T follicular helper cell (primary cell): ENCODE measurements at places on chromosomes 3 and 15.

DNA sequence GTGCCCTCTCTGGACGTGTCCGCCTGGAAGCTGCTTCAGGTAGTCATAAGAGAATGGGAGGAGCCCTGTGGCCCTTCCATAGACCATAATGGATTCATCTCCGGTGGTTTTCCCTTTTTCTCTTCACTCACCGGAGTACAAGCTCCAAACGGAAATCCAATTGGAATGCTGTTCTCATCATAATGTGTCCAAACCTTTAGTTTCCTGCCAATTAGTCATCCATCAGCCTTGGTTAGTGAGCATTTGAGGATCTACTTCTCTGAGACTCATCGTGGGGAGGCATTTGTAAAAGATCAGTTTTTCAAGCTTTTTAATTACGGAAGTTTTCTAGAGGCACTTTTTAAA lies 34.9 kb downstream of the ABHD2 start:
- no peak for DNase-seq

DNA sequence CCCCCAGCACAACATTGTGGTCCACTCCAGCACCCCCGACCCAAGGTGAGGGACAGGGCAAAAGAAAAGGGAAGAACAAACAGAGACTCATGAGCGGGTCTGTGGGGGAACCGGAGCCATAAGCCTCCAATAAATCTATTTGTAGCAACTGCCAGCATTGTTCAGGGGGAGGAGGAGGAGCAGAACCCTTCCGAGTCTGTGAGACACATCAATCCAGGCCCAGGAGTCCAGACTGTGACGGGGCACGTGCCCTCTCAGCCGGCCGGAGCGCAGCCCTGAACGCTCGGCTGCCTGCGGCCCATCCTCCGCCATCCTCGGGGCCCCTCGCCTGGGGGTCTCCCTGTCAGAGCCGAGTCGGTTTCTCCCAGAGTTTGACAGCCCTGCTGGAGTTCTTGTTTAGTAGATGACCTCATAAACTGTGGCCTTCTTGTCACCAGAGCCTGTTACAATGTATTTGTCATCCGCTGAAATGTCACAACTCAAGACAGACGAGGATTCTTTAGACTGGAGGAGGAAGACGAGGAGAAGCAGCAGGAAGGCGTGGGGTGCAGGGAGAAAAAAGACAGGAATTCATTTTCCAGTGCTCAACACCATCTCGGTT lies 47.9 kb downstream of the TLE3 start:
- no peak for DNase-seq

DNA sequence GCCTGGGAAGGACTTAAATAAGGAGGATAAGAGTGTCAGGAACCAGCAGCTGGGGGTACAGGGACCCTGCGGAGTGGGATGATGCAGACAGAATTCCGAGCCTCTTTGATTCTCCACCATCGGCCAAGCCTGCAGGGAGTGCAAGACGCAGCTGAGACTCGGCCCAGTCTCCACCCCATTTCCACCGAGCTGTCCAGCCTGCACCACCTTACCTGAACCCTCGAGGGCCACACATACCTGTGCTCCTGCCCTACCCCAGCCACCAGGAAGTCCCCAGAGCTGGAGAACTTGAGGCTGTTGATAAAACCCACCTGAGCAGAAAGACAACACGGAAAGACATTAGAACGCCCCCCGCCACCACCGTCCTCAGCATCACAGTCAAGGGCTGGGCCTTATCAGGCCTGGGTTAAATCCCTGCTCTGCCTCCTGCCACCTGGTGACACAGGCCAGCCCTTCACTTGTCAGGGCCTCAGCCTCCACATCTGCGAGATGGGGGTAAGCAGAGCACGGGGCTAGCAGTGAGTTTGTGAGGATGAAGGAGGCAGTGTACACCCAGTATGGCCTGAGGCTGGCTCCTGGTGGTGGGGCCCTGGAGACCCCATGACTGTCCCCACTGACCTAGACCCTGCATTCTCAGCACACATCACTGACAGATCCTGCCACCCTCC lies 8.1 kb downstream of the RRP9 start:
- DNase-seq: no peak

- no peak for DNase-seq
Observed at GRCh38 chr3:108324177-108324576, 27.8 kb downstream of the HHLA2 start.

DNA sequence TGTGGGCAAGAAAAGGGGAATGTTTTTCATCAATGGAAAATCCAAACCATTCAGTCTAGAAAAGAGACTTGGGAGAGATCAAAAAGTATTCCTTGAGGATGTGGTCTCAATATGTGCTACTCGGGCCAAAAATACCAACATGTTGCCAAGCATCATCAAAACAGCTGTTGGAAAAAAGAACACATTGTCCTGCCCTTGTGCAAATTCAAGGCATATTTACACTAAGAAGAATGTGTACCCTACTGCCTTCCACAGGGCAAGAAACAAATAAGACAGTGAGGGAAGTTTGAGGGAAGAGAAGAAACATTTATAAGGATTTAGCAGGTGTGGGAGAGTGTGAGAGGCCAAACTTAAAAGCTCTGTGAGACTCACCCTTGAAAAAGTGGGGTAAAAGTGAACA lies 252.1 kb downstream of the NTRK3 start:
- no peak for DNase-seq

- DNase-seq: no peak
Observed at GRCh38 chr3:176950743-176951142, 246.5 kb downstream of the TBL1XR1 start.

DNA sequence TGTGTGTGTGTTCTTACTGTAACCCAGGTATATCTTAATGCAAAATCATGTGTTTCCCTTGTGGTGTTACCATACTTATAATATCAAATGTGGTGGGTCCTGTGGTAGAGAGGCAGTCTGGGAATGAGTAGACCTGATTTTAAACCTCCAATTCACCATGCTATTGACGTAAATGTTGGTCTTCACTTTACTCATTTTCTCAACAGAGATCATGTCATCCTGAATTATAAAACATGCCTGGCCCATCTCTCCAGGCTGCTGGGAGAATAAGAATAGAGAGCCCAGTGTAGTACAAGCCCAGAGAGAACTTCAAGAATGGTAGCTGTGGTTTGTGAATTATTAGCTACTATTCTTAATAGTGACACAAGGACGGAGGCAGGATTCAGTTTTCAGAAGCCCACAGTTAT lies 88.1 kb downstream of the MBNL1 start:
- no peak for DNase-seq

- DNase-seq: no peak
Observed at GRCh38 chr15:70200511-70201424, 103.1 kb upstream of the TLE3 start.

GRCh38 chr3:61157414-61157813 lies 93.8 kb downstream of the FHIT start:
- DNase-seq: no peak

GRCh38 chr3:127985216-127985615 lies 67.0 kb upstream of the SEC61A1 start:
- no peak for DNase-seq

GRCh38 chr15:70835415-70835814 lies 18.5 kb downstream of the LARP6 start:
- DNase-seq: no peak
